Fibroblast of mammary gland (primary cell): ENCODE measurements at places on chromosomes 16 and 17.

- no peak for DNase-seq
Observed at GRCh38 chr16:84314814-84315213, 20.1 kb downstream of the WFDC1 start.

DNA sequence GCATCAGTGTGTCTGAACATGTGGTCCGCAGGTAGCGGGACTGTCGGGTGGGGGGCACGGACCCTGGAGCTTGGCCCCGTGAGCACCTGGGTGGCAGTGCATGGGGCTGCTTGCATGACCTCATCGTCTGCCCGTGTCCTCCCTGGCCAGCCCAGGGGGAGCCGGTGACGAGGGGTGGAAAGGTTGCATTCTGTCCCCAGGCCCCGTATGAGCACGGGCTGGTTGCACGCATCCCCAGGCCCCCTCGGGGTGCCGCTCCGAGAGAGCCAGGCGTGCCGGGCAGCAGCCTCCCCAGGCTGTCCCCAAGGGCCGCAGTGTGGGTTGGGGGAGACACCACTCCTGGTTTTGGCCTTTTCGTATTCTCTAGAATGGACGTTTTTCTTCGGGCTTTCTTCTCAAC, 29.9 kb downstream of the TSC2 start:
- DNase-seq: no peak

DNA sequence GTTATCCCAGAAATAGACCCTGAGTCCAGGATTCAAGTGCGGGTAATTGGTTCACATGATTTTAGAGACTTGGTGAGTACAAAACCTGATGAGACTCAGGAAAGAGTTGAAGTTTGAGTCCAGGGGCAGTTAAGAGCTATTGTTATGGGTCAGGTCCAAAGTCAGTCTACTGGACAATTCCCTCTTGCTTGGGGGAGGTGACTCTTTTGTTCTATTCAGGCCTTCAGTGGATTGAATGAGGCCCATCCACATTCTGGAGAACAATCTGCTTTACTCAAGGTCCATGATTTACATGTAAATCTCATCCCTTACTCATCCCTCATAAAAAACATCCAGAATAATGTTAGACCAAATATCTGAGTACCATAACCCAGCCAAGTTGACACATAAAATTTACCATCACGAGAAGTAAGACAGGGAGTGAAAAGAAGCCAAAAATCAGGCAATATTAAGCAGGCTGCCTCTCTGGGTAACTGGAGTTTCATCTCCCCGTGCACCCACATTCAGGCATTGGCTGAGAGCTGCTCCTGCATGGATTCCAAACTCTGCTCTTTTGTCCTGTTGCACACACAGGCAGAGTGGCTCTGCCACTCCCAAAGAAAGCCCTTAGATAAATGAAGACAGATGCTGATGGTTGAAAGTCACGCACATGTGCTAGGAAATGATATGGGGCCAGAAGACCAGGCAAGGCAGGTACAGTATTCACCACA, 156.0 kb upstream of the SALL1 start:
- DNase-seq: no peak

- DNase-seq: no peak
Observed at GRCh38 chr16:56797861-56798260, 67.1 kb upstream of the SLC12A3 start.

DNA sequence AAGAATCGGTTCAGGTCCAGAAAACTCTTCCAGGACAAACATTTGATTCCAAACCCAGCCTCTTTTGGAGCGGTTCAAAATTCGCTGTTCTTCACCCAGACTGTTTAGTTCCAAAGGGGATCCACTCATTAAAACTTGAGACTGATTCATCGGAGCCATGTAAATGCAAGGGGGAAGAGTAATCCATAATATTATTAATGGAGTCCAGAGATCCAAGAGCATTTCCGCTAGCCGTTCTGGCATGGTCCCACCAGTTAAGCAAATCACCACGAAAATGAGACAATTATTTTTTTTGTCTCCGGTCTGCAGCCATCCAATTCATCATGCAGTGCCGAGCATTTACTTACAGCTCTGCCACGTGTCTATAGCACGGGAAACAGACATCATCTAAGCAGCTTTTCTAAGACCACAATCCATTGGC, 15.1 kb downstream of the CDH8 start:
- no peak for DNase-seq

DNA sequence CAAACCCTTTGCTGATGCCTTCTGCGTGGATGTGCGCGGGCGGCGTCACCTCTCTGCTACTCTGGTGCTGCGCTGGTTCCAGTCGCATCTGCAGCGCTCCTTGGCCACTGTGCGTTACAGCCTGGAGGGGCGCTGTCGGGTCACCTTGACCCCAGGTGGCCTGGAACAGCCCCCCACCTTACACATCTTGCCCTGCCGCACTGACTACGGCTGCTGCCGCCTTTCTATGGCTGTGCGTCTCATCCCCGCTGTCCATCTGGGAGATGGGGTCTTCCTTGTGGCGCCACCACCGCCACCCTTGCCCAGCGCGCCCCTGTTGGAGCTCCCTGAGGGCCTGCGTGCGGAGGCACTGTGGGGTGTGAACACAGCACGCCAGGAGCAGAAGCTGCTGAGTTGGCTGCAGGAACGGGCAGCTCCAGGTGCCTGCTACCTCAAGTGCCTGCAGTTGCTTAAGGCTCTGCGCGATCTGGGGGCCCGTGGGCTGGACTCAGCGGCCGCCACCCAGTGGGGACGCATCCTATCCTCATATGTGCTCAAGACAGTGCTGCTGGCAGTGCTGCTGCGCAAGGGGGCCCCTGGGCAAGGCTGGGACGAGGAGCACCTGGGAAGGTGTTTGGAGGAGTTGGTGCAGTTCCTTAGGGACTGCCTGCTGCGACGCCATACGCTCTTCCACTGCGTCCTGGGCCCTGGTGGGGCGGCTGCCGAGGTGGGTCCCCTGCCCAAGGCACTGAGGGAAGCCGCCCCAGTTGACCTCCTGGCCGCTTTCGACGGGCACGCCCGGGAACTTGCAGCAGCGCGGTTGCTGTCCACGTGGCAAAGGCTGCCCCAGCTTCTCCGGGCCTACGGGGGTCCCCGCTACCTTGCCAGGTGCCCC, 1.6 kb downstream of the ITPRIPL2 start:
- DNase-seq: peak; percentile 50

GRCh38 chr17:63652106-63652505, 29.9 kb downstream of the MAP3K3 start:
- peak; percentile 26 for DNase-seq

GRCh38 chr17:3990386-3991127, 26.3 kb upstream of the ATP2A3 start:
- no peak for DNase-seq

DNA sequence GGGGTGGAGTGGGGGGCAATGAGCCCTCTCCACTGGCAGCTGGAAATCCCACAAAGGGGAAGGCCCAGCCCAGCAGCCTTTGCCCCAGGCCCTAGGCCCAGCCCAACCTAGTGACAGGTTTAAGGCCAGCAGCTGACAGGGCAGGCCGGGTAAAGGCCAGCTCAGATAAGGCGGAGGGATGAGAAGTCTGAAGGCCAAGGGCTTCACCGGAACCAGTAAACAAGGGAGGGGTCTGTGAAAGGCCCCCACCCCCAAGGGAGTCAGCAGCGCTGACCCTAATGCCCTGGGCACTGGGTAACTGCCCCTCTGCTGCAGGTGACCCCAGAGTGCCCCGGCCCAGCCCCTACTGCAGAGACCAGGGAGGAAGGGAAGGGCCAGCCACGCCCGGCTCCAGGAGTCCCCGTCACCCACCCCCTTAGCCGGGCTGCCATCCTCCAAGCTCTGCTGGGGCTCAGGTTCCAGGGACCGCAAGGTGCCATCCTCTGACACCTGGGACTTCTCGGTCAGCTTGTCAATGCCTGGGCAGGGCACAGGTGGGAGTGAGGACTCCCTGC, 17.5 kb downstream of the OTOP3 start:
- DNase-seq: no peak

DNA sequence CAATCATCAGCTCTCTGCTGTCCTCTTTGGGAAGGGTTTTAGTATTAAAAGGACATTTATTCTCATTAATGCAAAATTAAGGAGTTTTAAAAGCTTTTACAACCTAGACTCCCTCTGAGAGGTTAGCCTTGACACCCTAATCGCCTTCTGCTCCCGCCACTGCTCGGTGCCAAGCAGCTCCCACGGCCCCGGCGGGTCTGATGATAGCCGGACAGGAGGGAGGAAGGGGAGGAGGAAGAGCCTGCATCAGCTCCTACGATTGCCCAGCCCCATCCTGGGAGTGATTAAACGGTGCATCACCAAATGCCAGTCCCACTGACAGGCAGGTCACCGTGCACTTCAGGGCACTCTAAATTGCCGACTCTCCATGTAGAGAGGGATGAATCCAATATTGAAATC, 8.3 kb downstream of the SHPK start:
- DNase-seq: no peak

- DNase-seq: peak; percentile 36
Observed at GRCh38 chr16:86798247-86799041, 220.1 kb downstream of the FOXL1 start.

DNA sequence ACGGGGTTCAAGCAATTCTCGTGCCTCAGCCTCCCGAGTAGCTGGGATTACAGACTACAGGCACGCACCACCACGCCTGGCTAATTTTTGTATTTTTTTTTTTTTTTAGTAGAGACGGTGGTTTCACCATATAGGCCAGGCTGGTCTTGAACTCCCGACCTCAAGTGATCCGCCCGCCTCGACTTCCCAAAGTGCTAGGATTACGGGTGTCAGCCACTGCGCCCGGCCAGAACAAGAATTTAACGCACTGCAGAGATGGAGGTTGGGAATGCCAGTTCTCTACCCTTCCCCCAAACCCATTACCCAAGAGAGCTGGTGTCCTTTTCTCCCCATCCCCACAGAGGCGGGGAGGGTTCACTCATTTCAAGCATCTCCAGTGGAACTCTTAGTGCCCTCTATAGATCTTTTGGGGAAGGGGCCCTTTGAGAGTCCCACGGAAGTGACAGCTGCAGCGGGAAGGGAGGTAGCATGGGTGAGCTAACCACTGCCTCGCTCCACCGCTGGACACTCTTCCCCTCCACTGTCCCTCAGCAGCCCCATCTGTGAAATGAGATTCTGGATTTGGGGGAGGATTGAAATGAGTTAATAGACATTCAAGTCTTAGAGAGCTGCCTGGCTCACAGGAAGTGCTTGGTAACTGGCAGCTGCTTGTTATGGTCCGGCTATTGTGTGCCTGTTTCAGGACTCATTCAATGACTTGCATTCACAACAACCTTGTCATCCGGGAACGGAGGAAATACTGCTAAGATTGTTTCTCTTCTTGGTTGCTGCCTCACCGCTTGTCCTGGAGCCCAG, 3.5 kb upstream of the UBALD2 start:
- DNase-seq: peak; percentile 35

- peak; percentile 98 for DNase-seq
Observed at GRCh38 chr17:78879635-78880186, 23.3 kb downstream of the CEP295NL start.

GRCh38 chr16:73713251-73713650, 583.4 kb upstream of the PSMD7 start:
- no peak for DNase-seq

- DNase-seq: no peak
Observed at GRCh38 chr16:47887496-47887895, 268.3 kb downstream of the ABCC12 start.

DNA sequence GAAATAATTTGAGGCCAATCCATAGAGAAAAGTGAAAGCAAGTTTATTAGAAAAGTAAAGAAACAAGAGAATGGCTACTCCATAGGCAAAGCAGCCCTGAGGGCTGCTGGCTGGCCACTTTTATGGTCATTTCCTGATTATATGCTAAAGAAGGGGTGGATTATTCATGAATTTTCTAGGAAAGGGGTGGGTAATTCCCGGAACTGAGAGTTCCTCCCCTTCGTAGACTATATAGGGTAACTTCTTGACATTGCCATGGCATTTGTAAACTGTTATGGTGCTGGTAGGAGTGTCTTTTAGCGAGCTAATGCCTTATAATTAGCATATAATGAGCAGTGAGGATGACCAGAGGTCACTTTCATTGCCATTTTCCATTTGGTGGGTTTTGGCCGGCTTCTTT, 4.4 kb downstream of the DHRS7B start:
- no peak for DNase-seq

GRCh38 chr17:3802461-3803307, 1.7 kb upstream of the ITGAE start:
- peak; percentile 90 for DNase-seq

DNA sequence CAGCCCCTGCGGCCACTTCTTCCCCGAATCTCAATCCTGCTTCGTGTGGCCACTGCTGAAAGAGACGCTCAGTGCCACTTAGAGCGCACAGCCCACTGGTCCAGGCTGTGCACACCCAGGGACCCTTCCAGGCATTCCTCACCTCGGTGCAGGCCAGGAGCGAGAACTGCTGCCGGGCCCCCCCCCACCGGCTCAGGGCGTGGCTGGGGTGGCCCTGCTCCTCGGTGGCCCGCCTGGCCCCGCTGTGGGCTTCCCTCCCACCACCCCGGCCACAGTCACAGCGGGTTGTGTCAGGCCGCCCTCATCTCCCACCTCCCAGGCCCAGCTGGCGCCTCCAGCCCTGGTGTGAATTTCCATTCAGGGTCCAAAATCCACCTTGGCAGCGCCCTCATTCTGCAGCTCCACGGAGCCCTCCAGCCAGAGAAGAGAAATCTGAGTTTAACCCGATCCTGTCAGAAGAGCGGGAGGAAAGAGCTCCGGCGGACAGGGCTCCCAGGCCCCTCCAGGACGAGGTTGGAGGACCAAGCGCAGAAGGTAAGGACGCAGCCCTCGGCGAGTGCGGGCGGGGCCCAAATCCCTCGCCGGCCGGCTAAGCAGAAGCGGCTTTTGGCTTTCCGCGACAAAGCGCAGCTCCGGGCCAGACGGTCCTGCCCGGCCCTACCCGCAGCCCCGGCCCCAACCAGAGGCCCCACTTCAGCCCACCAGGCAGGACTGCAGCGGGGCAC, 12.0 kb downstream of the TBC1D16 start:
- DNase-seq: no peak

DNA sequence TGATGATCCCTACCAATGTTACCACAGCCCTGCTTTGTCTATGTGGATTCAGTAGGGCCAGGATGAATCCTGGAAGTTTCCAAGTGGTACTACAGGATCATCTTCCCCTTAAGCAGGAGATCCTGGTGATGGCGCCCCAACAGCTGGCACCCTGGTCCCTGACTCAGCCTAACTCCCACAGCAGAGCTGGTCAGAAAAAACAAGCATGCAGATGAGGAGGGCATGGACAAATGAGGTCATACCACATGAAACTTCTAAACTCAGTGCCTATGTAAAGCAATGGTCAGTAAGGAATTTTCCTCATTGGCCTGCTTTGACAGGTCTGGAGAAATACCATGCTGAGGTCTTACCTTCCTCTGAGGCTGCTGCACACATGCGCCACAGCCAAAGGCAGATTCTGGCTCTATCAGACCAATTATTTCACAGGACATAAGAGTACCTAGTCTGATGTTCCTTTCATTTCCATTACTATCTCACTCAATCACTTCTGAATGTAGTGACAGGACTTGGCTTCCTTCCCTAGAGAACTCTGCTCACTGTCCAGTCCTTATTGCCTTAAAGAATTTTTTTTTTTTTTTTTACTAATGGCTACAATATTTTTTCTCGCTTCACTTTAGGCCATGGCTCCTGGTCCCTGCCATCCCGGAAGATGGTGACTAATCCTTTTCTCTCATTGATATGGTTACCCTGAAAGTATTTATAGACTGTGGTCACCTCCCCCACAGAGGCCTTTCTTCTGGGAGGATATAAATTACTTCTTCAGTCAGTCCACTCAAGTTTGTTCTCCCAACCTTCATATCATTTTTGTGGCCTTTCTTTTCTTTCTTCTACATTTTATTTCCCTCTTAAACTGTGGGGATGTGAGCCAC, 525.2 kb upstream of the PSMD7 start:
- no peak for DNase-seq
